ENCODE measurements at places on chromosomes 12 and 14. TPM values are rescaled to one million over a fixed set of nuclear protein-coding genes. Genes with fewer than 3 reads are reported as not detected.
A peak's percentile ranks its signal among the peaks of the same experiment; 100 is the strongest.

The DCD gene
- not detected for total RNA-seq

The GEMIN2 gene
- 9.0 TPM for total RNA-seq

The KRT75 gene
- not detected for total RNA-seq

The TRIAP1 gene
- 13.3 TPM for total RNA-seq

The NEUROD4 gene
- not detected for total RNA-seq

The ADGRD1 gene
- 5.8 TPM for total RNA-seq

The ZNF740 gene
- 14.4 TPM for total RNA-seq

The NPFF gene
- not detected for total RNA-seq

The EMP1 gene
- total RNA-seq: 5.6 TPM

The COX8C gene
- not detected for total RNA-seq

The JAG2 gene
- total RNA-seq: 1.0 TPM

The VPS37B gene
- 4.4 TPM for total RNA-seq

DNA sequence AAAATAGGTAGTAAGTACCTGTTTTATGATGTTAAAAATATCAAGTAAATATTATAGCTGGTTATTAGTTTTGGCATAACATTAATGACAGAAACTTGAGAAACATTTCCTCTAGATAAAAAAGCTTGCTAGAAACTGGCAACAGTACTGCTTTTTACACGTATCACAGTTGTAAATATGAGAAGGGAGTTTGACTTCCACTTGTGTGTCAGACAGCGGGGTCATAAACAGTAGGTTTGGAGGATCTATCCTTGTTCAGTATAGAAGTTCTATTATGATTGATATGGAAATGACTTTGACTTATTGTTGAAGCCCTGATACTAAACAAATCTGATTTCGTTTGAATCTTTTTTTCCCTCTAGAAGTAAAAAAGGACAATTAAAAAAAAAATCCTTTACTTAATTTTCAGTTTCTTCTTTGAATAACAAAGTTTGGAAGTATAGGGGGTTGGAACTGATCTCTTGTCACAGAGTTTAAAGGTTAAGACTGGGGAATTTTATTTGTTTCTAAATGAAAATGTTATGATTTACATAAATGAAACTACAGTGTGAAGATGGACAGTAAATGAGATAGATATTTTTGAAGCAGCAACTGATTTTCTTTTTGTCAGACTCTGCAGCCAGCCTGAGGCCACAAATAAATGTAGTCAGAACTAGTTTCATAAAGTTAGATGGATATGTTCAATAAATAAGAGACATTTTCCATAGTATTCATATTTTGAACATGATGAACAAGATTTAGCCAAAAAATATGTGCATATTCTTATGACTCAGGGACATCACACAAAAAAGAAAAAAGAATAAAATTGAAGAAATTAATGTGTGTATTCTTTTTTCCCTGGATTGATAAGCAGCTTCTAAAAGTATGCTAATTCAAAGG lies 50.1 kb downstream of the WNK1 start:
- H3K4me3 ChIP-seq: no peak overlapping the region
- H3K27me3 ChIP-seq: no peaks in the 10 kb centered on the region
- no peaks in the 10 kb centered on the region for H3K36me3 ChIP-seq
- DNase-seq: no peak
- peaks cover 2% of the 10 kb centered on the region for H3K4me1 ChIP-seq

- H3K36me3 ChIP-seq: no peaks in the 10 kb centered on the region
- H3K4me3 ChIP-seq: no peak overlapping the region
- H3K27me3 ChIP-seq: no peaks in the 10 kb centered on the region
- H3K4me1 ChIP-seq: no peaks in the 10 kb centered on the region
- DNase-seq: no peak
- H3K27ac ChIP-seq: no peak overlapping the region
Observed at GRCh38 chr12:123442774-123443173, 6.3 kb upstream of the RILPL2 start.

DNA sequence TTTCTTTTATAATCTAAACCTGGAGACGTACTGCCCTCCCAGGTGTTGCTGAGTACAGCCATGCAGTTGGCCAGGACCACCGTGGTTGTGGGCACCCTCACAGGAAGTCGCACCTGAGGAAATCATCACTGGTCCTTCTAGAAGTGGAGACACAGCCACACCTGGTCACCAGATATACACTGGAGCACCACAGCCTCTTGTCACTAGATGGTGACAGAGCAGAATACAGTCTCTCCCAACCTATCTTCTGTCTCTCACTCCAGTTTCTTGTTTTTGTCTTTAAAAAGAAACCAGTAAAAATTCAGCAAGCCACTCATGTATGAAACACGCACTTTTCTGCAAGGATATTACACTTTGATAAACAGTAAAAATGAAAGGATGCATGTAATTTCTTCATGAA lies 43.1 kb upstream of the GPHB5 start:
- H3K4me1 ChIP-seq: no peaks in the 10 kb centered on the region
- no peaks in the 10 kb centered on the region for H3K27me3 ChIP-seq
- H3K27ac ChIP-seq: no peak overlapping the region
- no peak overlapping the region for H3K4me3 ChIP-seq
- DNase-seq: no peak

GRCh38 chr14:105484069-105484996 lies 2.4 kb upstream of the CRIP1 start:
- no peak for DNase-seq
- peaks cover 41% of the 10 kb centered on the region for H3K4me1 ChIP-seq
- H3K4me3 ChIP-seq: no peak overlapping the region
- H3K27me3 ChIP-seq: no peaks in the 10 kb centered on the region
- no peak overlapping the region for H3K27ac ChIP-seq

DNA sequence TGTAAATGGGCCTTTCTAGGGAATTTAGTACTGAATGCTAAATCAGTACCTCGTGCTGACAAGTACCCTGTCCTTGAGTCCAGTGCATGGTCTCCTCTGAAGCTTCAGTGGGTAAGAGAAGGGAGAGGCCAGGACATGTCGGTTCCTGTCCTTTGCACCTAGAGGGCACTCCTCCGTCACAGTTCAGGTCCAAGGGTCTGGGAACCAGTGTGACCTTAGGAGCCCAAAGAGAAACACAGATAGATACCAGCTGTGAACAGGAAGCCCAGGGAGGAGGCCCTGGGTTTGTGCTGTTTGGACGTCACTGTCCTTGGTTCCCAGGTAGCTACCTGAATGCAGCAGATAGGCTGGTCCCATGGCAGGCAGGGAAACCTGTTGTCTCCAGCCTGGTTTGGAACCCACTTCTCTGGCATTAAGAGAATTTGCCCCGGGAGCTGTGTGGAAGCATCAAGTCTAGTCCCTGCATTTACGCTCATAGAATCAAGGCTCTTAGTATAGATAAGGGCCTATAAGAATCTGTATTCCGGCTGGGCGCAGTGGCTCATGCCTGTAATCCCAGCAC lies 3.9 kb upstream of the FGF23 start:
- H3K4me3 ChIP-seq: no peak overlapping the region
- no peak overlapping the region for H3K27ac ChIP-seq
- H3K36me3 ChIP-seq: no peaks in the 10 kb centered on the region
- DNase-seq: no peak
- peaks cover 3% of the 10 kb centered on the region for H3K27me3 ChIP-seq

GRCh38 chr12:101200824-101201223 lies 9.2 kb downstream of the SLC5A8 start:
- no peak for DNase-seq
- no peaks in the 10 kb centered on the region for H3K36me3 ChIP-seq
- no peak overlapping the region for H3K4me3 ChIP-seq
- no peak overlapping the region for H3K27ac ChIP-seq
- H3K27me3 ChIP-seq: no peaks in the 10 kb centered on the region

GRCh38 chr12:38906482-38907200 lies 1.2 kb upstream of the CPNE8 start:
- no peaks in the 10 kb centered on the region for H3K27me3 ChIP-seq
- H3K4me1 ChIP-seq: peaks cover 17% of the 10 kb centered on the region
- H3K27ac ChIP-seq: peak overlapping the region; percentile 92
- peak overlapping the region; percentile 95 for H3K4me3 ChIP-seq
- H3K36me3 ChIP-seq: no peaks in the 10 kb centered on the region

GRCh38 chr12:64983771-64984278 lies 137.3 kb downstream of the WIF1 start:
- DNase-seq: no peak
- no peaks in the 10 kb centered on the region for H3K36me3 ChIP-seq
- no peak overlapping the region for H3K27ac ChIP-seq
- H3K4me1 ChIP-seq: no peaks in the 10 kb centered on the region
- H3K27me3 ChIP-seq: no peaks in the 10 kb centered on the region

GRCh38 chr12:105470601-105471000 lies 140.1 kb downstream of the C12orf75 start:
- H3K4me3 ChIP-seq: no peak overlapping the region
- no peaks in the 10 kb centered on the region for H3K4me1 ChIP-seq
- no peaks in the 10 kb centered on the region for H3K27me3 ChIP-seq

- H3K27ac ChIP-seq: no peak overlapping the region
- H3K36me3 ChIP-seq: no peaks in the 10 kb centered on the region
- no peak overlapping the region for H3K4me3 ChIP-seq
- no peak for DNase-seq
- no peaks in the 10 kb centered on the region for H3K27me3 ChIP-seq
Observed at GRCh38 chr14:22265319-22266141, 323.5 kb downstream of the DAD1 start.

GRCh38 chr14:22536853-22537338 lies 52.1 kb downstream of the DAD1 start:
- H3K4me1 ChIP-seq: no peaks in the 10 kb centered on the region
- H3K36me3 ChIP-seq: no peaks in the 10 kb centered on the region
- DNase-seq: no peak
- H3K27me3 ChIP-seq: no peaks in the 10 kb centered on the region

DNA sequence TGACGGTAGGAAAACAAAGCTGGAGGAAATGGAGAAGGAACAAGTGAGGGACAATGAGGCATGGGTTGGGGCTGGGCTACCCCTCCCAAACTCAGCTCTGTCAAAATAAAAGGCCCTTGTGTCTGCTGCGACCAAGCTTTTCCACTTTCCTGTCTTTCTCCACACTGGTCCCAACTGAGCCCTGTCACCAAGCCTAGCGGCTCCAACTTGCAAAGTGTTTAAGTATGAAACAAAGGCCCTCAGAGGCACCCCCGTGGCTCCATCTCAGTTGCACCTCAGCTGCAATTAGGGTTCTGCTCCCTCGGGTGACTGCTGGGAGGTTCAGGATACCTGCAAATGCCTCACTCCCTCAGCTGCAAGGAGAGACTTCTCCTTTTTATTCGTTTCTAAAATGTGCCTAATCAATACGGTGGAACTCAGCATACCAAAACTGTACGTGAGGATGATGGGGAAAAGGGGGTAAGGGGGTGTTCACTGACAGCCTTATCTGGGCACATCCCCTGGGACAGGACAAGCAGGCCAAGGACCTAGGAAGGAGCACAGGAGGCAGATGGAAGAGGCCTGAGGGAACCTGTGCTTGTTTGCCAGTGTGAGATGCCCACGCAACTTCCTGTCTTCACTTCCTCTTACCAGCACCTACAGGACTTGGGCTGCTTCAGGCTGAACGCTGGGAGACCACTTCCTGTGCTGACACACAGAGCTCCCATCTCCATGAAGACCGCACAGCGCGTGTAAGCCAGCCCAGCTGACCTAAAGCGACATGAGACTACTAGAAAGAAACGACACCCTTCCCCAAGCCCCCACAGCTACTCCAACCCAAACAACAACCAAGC lies 8.9 kb downstream of the VAMP1 start:
- peaks cover 64% of the 10 kb centered on the region for H3K36me3 ChIP-seq
- H3K4me3 ChIP-seq: no peak overlapping the region
- peaks cover 2% of the 10 kb centered on the region for H3K4me1 ChIP-seq

DNA sequence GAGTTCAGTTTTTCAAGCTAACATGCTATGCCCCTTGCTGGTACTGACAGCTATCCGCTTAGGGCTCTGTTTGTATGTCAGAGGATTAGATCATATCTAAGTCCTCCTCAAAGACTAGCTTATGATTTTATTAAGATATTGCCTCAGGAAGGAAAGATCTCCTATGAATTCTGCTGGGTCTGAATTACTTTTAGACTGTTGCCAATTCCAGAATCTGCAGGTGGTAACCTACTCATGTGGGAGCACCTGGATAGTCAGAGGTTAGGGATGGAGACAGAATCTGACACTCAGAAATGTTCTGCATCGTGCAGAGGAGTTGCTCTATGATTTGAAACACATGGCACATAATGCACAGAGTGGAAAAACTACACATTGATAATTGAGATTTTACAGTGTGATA lies 843.4 kb downstream of the SLC6A15 start:
- H3K27me3 ChIP-seq: no peaks in the 10 kb centered on the region
- no peaks in the 10 kb centered on the region for H3K4me1 ChIP-seq
- no peak for DNase-seq
- no peaks in the 10 kb centered on the region for H3K36me3 ChIP-seq
- H3K27ac ChIP-seq: no peak overlapping the region

Data from liver (tissue), 10 donors.